ENCODE measurements at places on chromosomes 6 and 20. TPM values are rescaled to one million over a fixed set of nuclear protein-coding genes. Genes with fewer than 3 reads are reported as not detected.

DNA sequence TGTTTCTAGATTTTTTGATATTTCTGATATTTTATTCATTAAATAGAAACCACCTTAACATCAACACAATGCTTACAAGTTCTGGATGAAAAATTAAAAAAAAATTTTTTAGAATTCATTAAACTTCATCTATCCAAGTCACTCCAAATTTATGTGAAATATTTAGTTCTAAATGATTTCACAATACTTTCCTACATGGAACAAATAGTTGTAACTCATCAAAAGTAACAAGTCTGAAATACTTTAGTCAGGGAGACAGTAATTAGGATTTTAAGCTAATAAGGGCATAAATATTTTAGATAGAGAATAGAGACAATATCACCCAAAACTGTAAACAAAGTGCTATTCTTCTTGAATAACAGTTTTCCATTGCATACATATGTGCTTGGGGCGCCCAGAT, 147.8 kb downstream of the HIVEP2 start:
- DNase-seq: no peak
- no peaks in the 10 kb centered on the region for H3K27me3 ChIP-seq
- H3K4me3 ChIP-seq: no peak overlapping the region
- peak overlapping the region; percentile 65 for H3K27ac ChIP-seq
- H3K4me1 ChIP-seq: peaks cover 34% of the 10 kb centered on the region
- H3K36me3 ChIP-seq: no peaks in the 10 kb centered on the region

DNA sequence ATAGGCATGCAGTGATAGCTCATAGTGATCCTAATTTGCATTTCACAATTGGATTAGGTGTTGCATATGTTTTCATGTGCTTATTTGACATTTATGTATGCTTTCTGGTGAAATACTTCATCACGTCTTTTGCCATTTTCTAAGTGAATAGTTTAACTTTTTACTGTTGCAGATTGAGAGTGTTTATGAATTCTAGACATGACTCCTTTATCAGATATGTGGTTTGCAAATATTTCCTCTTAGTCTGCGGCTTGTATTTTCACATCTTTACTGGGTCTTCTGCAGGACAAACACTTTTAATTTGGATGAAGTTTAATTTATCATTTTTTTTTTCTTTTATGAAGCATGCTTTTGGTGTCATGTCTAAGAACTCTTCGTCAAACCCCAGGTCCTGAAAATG, 39.2 kb downstream of the CCN2 start:
- DNase-seq: no peak
- H3K36me3 ChIP-seq: no peaks in the 10 kb centered on the region

DNA sequence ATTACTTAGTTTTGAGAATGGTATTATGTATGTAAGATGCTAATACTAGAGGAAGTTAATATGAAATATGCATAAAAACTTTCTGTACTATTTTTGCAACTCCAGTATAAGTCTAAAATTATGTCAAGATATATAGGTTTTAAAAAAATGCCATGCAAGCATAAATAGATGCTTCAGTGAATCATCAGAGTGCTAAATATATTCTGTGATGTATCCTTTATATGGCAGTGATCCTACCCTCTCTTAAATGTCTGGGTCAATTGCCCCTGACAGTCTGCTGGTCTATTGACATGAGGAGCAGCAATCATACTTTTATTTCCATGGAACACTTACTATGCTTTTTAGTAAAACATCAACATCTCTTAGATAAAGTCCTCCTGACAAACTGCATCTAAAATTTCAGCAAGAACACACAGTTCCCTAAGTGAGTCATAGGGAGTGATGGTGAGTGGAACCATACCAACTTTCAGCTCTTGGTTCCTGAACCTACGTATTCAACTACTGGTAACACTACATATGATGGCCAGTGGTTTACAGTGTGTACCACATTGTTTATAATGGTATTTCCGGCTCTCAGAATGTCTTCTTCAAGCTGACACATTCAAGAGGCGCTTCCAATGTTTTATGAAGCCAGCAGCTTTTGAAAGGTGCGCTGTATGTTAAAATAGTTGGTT, 928.7 kb upstream of the GJE1 start:
- H3K4me1 ChIP-seq: no peaks in the 10 kb centered on the region
- H3K4me3 ChIP-seq: no peak overlapping the region
- DNase-seq: no peak
- no peak overlapping the region for H3K27ac ChIP-seq
- H3K27me3 ChIP-seq: no peaks in the 10 kb centered on the region

DNA sequence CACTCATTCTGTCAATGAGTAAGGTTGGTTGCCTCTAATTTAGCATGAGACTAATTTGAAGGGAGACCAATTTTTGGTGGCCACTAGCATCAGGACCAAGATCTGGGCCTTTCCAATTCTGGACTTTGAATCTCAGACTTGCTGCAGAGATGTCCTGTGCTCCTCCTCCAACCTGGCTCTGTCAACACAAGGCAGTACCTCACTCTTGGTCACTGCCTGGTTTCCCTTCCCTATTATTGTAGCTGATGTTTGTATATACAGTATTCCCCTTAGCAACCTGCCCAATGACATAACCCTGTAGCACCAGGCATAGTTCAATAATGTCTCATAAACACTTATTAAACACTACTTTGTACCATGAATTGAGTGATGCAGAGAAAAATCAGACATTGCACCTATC, 50.4 kb downstream of the UNC5CL start:
- peak; percentile 2 for DNase-seq
- no peaks in the 10 kb centered on the region for H3K4me1 ChIP-seq
- H3K27ac ChIP-seq: no peak overlapping the region
- peaks cover 42% of the 10 kb centered on the region for H3K27me3 ChIP-seq

GRCh38 chr20:47789081-47789763, 3.9 kb upstream of the SULF2 start:
- H3K4me3 ChIP-seq: no peak overlapping the region
- peaks cover 15% of the 10 kb centered on the region for H3K4me1 ChIP-seq
- H3K36me3 ChIP-seq: no peaks in the 10 kb centered on the region
- no peak overlapping the region for H3K27ac ChIP-seq
- DNase-seq: no peak
- H3K27me3 ChIP-seq: peaks cover 29% of the 10 kb centered on the region

DNA sequence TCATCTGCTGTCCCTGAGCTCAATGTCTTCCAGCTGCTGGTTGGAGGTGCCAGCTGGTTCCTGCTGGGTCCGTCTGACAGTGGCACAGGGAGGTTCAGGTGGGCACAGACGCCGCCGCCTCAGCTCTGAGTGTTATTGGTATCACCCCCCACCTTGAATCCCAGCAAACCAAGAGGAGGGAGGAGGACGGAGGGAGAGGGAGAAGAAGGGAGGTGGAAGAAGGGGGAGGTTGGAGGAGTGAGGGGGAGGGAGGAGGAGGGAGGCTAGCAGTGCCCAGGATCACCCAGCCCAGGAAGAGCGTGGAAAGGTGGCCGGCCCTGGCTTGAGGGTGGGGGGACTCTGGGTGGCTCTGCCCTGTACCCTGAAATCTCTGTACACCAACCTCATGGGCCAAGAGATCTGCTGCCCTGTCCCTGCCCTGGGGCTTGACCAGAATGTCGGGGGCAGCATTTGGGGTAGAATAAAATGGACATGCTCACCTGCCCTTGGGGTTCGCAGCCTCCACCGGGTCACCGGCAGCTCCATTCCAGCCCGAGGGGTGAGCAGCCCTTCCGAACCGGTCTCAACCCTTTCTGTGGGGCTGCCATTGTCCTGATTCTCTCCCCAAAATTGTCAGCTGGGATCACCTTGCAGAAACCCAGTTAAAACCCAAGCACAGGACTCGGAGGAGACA, 17.1 kb downstream of the NTSR1 start:
- DNase-seq: no peak
- H3K27me3 ChIP-seq: peaks cover 34% of the 10 kb centered on the region
- peaks cover 12% of the 10 kb centered on the region for H3K36me3 ChIP-seq
- H3K27ac ChIP-seq: no peak overlapping the region
- no peak overlapping the region for H3K4me3 ChIP-seq
- H3K4me1 ChIP-seq: peaks cover 2% of the 10 kb centered on the region

DNA sequence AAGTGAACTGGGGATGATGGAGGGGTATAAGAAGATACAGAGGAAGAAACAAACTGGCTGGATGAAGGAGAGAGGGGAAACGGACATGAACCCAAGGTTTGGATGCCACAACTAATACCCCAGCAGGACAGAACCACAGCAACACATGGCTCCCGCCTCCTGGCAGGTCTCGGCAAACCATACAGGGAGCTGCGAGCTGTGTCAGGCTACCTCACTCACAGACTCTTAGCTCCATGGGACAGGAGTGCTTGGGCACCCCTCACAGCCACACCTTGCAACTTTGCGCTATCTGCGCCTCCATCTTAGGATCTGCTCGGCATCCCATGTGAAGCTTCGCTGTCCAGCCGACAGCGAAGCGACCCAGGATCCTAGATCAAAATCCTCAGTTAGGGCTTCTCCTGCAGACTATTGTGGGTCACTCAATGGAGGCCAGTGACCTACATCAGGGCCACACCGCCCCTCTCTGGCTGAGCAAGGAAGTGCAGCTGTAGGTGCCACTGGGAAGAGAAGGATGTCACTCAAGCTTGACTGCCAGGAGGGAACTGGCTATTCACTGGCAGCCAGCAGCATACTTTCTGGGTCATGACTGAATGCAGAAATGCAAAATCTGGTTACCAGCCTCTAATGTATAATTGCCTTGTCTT, 174.4 kb upstream of the RIN2 start:
- H3K27ac ChIP-seq: no peak overlapping the region
- peaks cover 35% of the 10 kb centered on the region for H3K27me3 ChIP-seq
- no peak overlapping the region for H3K4me3 ChIP-seq
- H3K4me1 ChIP-seq: no peaks in the 10 kb centered on the region

DNA sequence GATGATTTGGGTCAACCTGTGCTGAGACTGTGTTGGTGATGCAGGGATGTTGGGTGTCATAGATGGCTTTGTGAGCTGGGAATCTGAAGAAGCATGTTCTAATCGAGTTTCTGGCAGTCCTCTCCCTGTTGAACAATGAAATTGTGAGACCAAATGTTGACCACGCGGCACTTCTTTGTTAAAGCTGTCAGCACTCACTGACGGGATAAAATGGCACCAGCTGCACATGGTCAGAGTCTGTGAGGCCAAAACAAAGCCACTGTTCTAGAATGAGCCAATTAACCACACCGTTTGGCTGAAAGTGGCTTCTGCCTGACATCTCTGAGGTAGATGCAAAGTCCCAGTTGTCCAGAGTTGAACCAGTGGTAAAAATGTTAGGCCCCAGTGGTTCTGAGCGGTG, 562.2 kb downstream of the KIF16B start:
- H3K4me3 ChIP-seq: no peak overlapping the region
- no peaks in the 10 kb centered on the region for H3K27me3 ChIP-seq
- no peak overlapping the region for H3K27ac ChIP-seq
- H3K4me1 ChIP-seq: peaks cover 24% of the 10 kb centered on the region
- peaks cover 12% of the 10 kb centered on the region for H3K36me3 ChIP-seq
- DNase-seq: no peak

- H3K27ac ChIP-seq: no peak overlapping the region
- H3K27me3 ChIP-seq: no peaks in the 10 kb centered on the region
- no peaks in the 10 kb centered on the region for H3K36me3 ChIP-seq
- no peak for DNase-seq
- peaks cover 24% of the 10 kb centered on the region for H3K4me1 ChIP-seq
Observed at GRCh38 chr6:108872575-108872974, 24.4 kb downstream of the ARMC2 start.

DNA sequence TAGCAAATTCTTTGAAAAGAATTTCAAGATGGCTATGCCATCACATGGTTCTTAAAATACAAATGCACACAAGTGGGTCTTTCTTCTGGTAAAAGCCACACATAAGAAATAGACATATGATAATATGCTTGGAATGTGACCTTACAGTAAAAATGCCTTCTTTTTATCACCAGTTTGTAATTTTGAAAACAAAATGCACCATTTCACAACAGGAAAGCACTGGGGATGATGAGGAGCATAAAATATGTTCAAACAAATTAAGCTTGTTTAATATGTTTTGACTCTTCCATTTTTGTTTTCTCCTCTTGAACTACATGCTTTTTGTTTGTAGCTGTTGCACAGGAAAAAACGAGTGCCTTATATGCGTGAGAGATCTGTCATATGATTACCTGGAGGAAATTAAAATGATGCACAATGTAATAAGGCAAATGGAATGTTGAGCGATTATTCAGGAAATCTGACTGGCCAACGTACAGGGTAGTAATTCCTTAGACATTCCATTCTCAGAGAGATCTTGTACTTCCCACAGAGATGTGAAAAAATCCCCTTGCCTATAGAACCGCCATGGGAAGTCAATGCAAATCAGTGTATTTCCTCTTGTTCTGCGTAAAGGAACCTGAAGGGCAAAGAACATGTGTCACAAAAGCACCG, 911.6 kb downstream of the TFAP2A start:
- H3K4me3 ChIP-seq: no peak overlapping the region
- H3K4me1 ChIP-seq: no peaks in the 10 kb centered on the region
- no peaks in the 10 kb centered on the region for H3K36me3 ChIP-seq
- no peak for DNase-seq
- no peaks in the 10 kb centered on the region for H3K27me3 ChIP-seq

- no peaks in the 10 kb centered on the region for H3K36me3 ChIP-seq
- DNase-seq: no peak
- no peaks in the 10 kb centered on the region for H3K27me3 ChIP-seq
Observed at GRCh38 chr6:121694389-121694788, 258.9 kb downstream of the GJA1 start.

GRCh38 chr6:2976571-2977085, 5.3 kb upstream of the SERPINB6 start:
- peaks cover 12% of the 10 kb centered on the region for H3K27me3 ChIP-seq
- peaks cover 5% of the 10 kb centered on the region for H3K4me1 ChIP-seq
- DNase-seq: no peak
- no peak overlapping the region for H3K4me3 ChIP-seq

LAMA2 gene
- not detected for polyA plus RNA-seq

CST7 gene
- 4.6 TPM for polyA plus RNA-seq

LINC00237 gene
- polyA plus RNA-seq: not detected

NMBR gene
- polyA plus RNA-seq: not detected
